IMR-90 (cell line): ENCODE measurements at places on chromosomes 7 and 10.
A peak's percentile ranks its signal among the peaks of the same experiment; 100 is the strongest.

DNA sequence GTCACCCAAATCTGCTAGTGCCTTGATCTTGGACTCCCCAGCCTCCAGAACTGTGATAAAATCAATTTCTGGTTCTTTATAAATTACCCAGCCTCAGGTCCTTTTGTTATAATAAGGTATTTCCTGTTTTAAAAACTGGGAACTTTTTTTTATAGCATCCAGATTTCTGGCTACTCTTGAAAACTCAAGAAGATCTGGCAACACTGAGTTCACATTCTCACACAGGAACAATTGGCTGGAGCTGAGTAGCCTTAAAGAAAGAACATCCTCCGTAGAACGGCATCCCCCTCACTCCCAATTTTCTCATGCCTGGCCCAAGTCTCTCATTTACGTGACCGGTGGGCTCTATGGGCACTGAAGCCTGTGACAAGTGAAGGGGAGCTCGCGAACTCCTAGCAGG lies 47.1 kb downstream of the SLC35G1 start:
- DNase-seq = no peak

GRCh38 chr7:66213637-66214036 lies 8.5 kb downstream of the TPST1 start:
- peak; percentile 25 for DNase-seq

DNA sequence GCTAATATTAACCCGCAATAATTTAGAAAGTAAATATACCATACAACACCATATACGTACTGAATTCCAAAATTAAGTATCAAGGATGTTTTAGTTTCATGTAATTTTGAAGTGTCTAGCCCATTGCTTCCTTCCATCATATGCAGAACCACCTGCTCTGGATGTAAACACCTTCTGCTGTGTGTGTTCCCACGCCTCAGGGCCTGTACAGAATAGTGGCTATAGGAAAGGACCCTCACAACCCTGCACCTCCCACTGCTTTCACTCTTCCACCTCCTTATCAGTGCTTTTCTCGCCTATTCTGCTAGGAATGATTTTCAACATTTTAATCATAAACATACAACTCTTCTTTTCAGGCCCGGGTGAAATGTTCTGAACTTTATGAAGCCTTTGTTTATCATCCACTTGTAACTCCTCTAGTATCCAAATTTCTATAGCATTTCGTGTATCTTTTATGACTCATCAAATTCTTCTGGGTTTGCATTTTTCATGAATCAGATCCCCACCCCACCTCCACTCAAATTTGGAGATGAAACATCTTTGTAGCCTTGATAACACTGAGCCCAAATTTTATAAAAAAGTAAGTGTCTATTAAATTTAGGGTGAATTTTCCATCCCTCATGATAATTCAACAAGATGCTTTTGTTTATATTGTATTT lies 1106.8 kb upstream of the C7orf33 start:
- peak; percentile 50 for DNase-seq

- no peak for DNase-seq
Observed at GRCh38 chr10:791639-792038, 102.2 kb upstream of the DIP2C start.

DNA sequence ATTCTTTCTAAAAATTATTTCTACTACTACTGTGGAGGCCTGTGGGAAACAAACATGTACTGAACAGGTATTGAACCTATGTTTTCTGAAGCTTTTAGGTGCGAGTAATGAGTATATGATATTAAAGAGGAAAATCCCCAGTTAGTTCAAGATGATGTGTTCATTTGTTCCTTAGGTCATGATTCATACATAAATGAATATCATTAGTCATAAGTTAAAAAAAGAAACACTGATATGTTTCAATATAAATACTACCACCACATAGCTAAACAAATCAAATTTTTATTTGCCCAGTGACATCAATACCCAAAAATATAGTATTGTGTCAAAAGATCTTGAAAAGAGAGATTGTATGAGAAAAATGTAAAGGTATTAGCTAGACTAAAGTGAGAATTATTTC lies 210.7 kb upstream of the GNAI1 start:
- DNase-seq = peak; percentile 75

GRCh38 chr10:73998929-73999691 lies 1.2 kb downstream of the VCL start:
- peak; percentile 86 for DNase-seq

DNA sequence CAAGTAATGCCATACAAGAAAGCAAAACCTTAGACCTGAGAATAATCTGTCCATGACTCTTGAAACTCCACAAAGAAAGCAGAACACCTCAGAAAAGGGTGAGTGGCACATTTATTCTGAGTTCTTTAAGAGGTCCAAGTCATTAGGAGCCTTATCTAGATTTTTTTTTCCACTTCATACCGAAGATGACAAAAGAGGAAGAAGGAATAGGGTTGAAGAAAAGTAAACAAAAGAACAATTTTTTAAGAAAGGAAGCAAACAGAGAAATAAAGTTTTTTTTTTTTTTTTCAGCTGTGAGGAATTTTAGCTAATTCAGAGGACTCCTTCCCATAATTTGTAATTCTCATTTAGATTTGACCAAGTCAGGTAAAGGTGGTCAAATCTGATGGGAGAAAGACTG lies 13.1 kb upstream of the MTPN start:
- no peak for DNase-seq

DNA sequence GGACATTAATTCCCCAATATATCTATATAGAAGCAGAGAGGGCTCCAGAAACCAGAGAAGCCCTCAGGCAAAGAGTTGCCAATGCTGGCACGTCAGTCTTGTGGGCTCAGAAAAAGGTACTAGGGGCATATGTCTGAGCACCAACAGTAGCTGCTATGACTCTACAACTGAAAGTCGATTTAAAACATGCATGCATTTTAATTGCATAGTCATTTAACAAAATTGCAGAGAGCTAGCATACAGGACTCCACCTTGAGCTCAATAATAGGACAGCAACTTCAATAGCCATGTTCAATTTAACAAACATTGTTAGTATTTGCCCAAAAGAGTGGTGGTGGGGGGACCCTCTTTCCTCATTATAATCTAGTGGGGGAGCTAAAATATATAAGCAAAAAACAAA lies 126.5 kb downstream of the AMPH start:
- DNase-seq = no peak

DNA sequence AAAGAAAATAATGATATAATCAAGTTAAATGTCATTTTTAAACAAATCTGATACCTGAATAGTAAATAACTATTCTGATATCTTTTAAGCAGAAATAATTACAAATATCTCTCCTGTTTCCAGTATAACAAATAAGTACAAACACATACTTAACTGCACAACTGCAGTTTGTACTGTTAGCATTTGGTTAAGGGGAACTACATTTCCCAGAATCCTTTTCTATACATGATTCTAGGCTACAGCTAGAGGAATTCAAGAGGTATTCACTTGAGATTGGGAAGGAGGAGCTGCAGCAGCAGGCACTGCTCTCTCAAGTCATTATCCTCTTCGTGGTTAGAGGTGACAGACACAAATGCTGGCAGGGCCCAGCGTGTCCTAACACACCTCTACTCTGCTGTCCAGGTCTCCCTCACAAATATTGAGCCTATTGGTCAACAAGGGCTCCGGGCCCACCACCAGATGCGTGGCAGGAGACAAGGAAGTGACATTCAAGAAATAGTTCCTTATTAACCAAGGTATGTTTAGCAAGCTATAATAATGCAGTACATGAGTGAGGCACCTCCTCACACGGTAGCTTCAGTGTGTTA lies 255.1 kb upstream of the MKLN1 start:
- peak; percentile 34 for DNase-seq

DNA sequence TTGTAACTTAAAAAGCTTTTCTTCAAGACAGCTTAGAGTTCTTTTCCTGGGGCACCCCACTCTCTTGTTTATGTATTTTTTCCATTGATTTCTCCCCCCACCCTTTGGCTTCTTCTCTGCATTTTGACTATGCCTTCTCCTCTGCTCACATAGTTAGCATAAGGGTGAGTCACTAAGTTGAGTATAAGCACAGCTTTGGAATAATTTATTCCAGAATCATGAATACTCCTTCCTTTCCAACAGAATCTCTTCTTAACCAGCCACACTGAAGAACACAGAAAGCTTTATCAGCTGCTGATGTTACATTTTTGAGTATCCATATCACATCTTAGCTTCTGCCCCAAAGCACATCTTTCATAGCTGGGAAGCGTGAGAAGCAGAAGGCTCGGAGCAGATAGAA lies 449.5 kb upstream of the MKI67 start:
- no peak for DNase-seq

- DNase-seq = peak; percentile 69
Observed at GRCh38 chr7:133602291-133602690, 349.4 kb downstream of the EXOC4 start.

DNA sequence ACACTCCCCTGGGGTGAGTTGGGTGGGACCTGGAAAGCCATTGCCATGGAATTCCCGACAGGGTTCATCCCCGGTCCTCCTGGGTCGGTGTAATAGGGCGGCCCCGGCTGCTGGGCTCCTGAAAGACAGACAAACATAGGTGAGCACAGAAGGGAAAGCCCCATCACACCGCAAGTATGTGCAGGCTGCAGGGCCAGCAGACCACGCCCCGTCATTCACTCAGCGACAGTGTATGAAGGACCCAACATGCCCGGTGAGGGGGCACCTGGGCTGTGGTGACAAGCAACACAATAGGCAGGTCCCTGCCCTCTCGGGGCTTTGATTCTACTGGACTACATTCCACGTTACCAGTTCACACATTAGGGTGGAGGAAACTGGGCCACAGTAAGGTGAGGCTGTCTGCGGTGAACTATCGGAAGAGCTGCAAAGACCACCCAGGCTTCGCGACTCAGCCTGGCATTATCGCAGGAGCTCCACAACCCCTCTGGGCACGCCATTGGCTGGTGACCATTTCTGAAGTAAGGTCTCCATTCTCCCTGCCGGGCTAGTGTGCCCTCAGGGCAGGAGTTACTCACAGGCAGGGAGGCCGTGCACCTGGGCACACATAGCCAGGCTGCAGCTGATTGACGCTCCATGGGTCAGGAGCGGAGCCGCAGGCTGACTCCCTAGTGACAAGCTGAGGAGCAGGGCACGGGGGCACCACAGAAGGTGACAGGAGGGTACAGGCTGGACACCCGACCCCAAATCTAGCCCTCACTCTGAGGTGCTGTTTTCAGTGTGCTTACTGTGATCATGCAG lies 99.2 kb downstream of the VOPP1 start:
- DNase-seq = no peak
